GM13977 (cell line): ENCODE measurements at places on chromosomes 2 and 18.

- no peak for DNase-seq
Measured at GRCh38 chr2:69494126-69494525, 56.9 kb upstream of the NFU1 start.

GRCh38 chr18:69175681-69176080 is 225.0 kb upstream of the DOK6 start:
- no peak for DNase-seq

GRCh38 chr2:104923665-104924064 is 69.8 kb downstream of the POU3F3 start:
- DNase-seq = no peak

GRCh38 chr2:66271777-66272176 is 163.1 kb upstream of the MEIS1 start:
- DNase-seq = no peak

- DNase-seq = no peak
Measured at GRCh38 chr2:196951973-196952372, 25.5 kb upstream of the PGAP1 start.
